Stimulated activated CD8-positive, alpha-beta memory T cell treated with anti-CD3 and anti-CD28 coated beads, Interleukin-2, amount 100 ng/mL, for 1 hour (primary cell): ENCODE measurements at places on chromosomes 12 and 14.

- DNase-seq = no peak
These were observed 61.1 kb upstream of the C12orf71 start for GRCh38 chr12:27143256-27144069.

DNA sequence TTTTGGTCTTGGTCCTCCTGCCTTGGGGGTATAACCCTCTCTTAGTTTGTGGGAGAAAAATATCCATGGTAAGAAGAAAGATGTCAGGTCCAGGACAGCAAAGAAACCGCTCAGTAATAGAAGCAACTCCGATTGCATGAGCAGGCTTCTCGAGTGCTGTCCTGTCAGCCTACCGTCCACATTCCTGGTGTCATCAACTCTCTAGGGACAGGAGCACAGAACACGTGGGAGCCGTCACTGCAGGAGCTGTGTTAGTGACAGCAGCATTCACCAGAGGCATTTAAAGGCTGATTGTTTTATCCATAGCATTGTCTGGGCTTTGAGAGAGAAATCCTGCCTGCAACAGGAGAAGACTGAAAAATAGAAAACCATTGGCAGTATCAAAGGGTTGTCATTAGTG is 244.2 kb downstream of the CACNA1C start:
- no peak for DNase-seq

GRCh38 chr12:28569698-28570411 is 379.6 kb downstream of the CCDC91 start:
- DNase-seq = no peak

GRCh38 chr12:122024132-122024785 is 2.6 kb downstream of the BCL7A start:
- DNase-seq = no peak

GRCh38 chr12:123905319-123905925 is 67.2 kb downstream of the CCDC92 start:
- peak; percentile 31 for DNase-seq

- DNase-seq = no peak
These were observed 19.1 kb upstream of the RIN3 start for GRCh38 chr14:92494512-92494911.

DNA sequence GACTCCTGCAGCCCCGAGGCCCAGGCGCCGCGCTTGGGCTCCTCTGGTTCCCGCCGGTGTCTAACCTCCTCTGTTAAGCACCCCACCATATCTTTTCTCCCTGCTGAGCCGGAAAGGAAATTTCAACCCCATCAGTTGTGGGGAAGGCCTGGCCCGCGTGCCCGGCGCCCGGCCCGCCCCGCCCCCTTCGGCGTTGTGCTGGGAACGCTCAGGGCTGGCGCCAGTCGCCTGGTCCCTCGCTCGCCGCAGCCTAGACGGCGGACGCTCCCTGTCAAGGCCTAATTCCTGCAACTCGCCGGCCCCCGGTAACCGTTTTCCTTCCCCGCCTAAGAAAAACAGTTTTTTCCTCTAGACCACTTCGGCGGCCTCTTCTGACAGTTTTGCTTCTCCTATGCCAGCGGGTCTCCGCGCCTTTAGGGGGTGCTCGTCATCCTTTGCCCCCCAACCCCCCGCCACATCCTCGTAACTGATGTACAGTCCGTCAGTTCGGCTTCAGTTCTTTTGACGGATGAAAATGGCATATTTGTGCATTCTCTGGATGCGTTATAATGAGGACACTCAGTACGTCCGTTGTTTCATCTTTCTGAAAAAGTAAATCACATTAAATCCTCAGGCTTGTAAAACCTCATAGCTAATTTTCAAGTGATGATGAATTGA is 506 bp upstream of the NAP1L1 start:
- DNase-seq = no peak

GRCh38 chr12:124758266-124759220 is 105.1 kb downstream of the SCARB1 start:
- DNase-seq = no peak

DNA sequence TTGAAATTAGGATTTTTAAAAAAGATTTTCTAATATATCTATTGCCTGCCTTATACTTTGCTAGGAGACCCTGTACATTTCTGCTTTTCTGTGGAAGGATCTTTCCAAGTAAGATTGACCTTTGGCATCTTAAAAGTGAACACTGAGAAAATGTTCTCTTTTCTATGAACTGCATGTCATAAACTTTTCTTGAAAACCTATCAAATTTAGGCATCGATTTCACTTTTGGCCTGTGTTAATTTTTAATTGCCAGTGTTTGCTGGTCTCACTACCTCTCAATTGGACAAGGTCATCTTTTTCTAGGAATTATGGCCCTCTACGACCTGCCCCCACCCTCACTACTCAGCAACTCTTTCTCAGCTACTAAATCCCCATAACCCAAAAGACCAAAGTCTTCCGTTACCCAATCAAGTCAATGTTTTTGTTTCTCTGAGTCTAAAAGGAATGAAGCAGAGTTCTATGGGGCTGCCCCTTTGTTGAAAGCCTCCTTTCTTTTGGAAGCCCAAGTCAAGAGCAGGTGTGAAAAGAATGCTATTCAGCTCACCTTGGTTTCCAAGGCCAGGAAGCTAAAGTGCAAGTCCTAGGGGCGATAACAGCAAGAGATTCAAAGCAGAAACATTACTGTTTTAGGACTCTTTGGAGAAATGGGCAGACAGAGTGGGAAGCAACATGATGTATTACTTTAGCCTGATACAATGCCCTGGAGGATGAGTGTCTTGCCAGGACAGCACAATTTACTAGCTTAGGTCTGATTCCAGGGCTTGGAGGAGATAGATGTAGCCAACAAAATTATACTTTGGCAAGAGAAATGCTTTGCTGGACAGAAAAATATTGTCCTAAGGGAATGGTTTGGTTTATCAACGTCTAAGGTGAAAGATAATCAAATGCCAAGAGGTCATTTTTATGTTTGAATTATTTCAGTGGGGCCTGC is 55.0 kb downstream of the IGF1 start:
- no peak for DNase-seq

DNA sequence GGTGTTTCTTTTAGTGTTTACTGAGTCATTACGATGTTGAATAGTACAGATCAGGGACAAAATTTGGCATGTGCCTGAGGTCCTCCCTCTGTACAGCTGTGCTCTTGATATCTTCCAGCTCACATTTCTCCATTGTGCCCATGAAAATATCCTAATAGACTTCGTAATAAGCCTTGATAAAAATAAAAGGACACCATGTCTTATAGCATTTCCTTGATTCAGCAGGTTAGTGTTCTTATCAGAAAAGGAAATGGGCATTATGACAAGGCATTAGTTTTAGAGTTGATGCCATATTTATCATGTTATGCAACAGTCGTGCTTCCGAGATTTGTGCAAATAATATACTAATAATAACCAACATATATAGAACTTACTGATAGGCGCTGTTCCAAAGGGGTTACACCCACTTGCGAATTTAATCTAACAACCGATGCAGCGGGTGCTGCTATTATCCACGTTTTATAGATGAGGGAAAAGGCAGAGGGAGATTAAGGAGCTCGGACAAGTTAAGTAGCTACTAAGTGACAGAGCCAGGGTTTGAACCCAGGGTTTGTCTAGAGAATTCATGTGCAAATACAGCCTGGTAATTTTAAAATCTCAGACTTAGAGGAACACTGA is 15.1 kb upstream of the WNK1 start:
- DNase-seq = no peak

DNA sequence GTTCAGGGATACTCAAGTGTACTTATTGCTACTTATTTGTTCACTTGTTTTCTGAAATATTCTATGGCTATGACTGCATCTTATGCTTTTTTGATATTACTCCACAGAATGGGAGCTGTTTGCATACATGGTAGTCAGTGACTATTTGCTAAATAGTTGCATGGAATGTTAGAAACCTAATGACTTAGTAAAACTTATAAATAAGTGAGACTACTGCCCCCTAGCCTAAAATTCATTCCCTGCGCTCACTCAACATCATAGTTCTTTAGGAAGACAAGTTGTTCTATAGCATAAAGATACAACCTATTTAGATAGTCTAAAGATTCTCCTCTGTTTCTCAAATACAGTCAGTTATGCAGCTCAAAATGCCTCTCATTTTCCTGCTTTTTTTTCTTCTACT is 305.5 kb downstream of the CEP128 start:
- DNase-seq = no peak

GRCh38 chr12:117147639-117148038 is 42.6 kb downstream of the FBXO21 start:
- DNase-seq = no peak

- DNase-seq = no peak
These were observed 2.3 kb downstream of the HEBP1 start for GRCh38 chr12:12997734-12998133.

GRCh38 chr12:95198914-95199313 is 18.4 kb downstream of the FGD6 start:
- DNase-seq = no peak

DNA sequence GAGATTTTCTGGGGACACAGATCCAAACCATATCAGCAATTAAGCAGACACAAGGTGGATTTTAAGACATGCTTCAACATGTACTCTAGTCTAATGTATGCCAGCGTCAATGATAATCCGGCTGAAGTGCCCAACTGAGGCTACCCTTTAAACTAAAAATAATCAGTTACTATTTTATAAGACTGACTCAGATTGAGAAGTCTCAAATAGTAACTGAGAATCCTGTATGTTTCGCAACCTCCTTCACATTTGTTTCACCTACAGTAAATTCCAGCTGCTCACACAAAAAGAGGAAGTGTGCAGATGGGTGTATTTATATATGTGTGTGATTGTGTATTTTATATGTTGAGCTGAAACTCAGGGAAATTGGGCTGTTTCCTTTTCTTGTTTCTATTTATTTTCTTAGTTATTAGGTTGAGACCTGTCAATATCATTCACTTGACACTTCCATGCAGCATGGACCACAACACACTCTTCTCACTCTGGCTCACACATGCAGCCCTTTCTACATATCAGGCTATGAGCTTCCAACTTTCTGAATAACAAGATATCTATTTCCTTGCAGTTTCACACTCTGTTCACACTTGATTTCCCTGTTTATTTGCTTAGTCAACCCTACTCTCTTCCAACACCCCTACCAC is 1224.9 kb upstream of the TMEM132C start:
- no peak for DNase-seq

DNA sequence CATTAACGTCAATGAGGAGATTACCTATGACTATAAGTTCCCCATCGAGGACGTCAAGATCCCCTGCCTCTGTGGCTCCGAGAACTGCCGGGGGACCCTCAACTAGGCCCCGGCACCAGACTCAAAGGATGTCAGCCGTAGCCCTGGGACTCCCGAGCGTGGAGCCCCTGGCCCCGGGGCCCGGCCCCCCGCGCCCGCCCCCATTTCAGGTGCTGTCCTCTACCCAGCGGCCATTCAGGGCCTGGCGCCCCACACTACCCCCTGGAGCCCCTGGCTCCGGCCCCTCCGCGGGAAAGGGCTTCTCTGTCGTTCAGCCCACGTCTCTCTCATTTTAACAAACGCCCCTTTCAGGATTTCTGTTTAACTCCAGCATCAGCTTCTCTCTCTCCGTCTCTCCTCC is 26.3 kb downstream of the SETD1B start:
- no peak for DNase-seq

DNA sequence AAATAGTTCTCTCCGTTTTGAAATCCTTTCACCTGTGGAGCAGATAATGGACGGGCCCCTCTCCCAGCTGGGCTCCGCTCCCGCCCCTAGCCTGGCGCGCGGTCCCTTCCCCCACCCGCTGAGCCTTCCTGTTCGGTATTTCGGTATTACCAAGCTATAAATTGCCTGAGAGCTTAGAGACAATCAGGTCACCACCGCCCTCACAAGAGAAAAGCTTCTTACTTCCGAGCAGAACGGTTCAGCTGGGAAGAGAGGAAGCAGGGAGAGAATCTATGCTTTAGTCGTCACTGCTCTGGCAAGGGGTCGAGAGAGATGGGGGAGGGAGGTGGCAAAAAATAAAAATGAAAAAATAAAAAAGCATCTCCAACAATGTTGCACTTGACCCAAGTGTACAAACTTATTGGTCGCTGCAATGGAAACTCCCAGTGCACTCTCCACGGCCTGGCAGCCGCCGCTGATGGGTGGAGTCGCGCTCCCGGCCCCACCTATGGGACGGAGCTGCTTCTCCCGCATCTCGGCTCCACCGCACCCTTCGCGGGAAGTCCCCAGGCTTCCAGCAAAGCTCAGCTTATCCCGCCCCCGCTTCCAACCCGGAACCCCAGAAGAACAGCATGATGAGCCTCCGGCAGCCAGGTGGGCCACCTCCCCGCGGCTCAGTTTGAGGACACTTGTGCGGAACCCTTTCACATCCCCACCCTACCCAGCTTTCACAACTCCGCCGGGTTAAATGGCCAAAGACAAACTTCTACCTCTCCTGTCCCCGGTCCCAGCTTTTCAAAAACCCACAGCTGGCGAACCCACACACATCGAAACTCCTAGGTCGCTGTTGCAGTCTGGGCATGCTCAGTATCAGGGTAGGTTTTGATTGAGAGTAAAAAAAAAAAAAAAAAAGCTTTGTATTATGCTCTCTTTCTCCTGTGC is 832 bp upstream of the SYT1 start:
- DNase-seq = no peak

DNA sequence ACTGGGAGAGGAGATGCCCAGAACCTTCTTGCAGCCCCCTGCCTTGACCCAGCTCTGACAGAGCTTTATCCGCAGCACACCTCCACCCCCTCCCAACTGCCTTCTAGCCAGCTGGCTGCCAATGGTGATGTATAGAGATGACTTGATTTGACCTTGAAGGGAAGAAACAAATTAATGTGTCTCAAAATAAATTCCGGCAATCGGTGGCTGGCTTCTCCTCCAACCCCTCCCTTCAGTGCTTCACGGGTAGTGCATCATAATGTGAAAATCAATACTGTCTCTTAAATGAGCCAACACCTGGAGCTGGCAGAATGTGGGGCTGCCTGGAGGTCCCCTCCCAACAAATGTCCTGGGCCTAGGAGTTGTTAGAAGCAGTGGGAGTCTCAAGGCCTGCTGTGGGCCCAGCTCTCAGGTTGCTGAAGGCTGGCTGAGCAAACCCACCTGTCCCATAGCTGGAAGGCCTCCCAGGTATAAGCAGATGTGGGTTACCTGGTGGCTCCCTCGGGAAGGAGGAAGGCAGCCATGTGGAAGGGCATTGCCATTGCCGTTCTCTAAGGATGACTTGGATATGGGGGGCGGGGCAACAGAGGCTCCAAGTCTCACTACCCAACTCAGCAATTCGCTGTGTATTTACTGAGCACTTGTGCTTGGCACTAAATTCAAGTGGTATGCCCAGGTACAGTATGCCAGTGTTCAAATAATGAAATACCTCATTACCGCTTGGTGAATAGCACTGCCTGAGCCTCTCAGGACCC is 23.2 kb downstream of the HSPB8 start:
- DNase-seq = no peak

GRCh38 chr12:31119192-31119802 is 45.6 kb downstream of the DDX11 start:
- DNase-seq = no peak

DNA sequence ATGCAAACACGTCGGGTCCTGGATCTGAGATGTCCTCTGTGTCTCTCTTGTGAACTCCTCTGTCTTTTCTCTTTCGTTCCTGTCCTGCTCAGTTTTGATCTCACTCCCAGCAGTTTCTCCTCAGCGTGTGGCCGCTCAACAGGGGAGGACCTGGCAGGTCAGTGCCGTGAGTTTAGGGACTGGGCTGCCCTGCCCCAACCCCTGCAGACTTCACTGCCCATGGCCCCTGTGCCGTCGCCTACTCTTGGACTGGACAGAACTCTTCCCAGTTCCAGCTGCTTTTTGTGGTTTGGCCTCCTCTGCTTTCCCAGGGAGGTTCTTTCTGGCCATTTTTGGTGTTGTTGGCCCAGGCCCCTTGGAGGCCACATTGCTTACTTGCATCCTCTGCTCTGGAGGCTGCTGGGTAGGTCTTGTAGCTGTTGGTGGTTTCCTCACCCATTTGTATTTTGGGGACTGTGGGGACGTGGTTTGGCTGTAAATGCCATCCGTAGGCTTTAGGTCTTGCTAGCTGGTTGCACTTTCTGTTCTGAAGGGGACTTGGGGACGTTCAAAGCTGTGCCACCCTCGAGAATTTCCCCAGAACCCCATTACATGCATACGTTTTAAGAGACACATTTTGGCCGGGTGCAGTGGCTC is 20.0 kb upstream of the DNAH10 start:
- DNase-seq = no peak
